Stimulated activated memory B cell treated with anti-CD40 and anti-IgM and Interleukin-4, amounts not matched to agents 10 μg/mL and 1 μg/mL and 100 μg/mL, for 72 hours (primary cell): ENCODE measurements at places on chromosomes 11 and 22.
A peak's percentile ranks its signal among the peaks of the same experiment; 100 is the strongest.

GRCh38 chr22:26124991-26125725 lies 44.1 kb upstream of the SEZ6L start:
- no peak for ATAC-seq

GRCh38 chr22:49776891-49777290 lies 50.8 kb downstream of the BRD1 start:
- ATAC-seq = no peak

DNA sequence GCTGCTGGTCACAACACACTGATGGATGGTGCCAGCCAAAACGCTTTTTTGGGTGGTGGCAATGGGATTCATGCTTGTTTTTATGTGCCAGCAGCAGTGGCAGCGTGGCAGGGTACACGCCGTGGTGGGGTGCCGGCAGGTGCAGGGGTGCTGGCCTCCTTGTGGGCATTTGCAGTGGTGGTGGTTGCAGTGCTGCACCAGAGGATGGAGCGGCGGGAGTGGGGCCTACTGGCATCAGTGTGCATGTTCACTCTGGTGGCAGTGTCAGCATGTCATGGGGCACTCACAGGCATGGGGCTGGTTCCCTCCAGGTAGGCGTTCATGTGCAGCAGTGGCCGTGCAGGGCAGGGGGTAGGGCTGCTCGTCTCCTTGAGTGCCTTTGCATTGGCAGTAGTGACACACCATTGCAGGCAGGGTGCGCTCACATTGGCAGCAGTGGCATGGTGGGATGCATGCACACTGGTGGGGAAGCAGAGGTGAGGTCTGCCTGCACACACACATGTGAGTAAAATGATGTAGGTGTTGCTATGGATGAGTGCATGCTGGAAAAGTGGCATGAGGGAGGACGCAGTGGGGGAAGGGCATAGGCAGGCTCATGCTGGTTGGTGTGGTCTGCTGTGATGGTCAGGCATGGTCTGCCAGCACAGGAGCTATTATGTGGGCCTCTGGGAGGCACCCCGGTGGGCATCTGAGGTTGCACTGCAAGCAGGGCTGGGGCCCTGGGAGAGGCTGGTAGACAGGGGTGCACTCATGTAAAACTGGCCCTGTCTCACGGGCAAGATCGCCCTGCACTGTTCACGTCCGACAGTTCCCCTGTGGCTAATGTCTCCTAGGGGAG lies 29.9 kb downstream of the CCDC15 start:
- ATAC-seq = no peak

GRCh38 chr11:8671193-8671612 lies 11.3 kb downstream of the TRIM66 start:
- no peak for ATAC-seq

- ATAC-seq = no peak
Observed at GRCh38 chr11:83272627-83273026, 13.5 kb downstream of the CCDC90B start.

DNA sequence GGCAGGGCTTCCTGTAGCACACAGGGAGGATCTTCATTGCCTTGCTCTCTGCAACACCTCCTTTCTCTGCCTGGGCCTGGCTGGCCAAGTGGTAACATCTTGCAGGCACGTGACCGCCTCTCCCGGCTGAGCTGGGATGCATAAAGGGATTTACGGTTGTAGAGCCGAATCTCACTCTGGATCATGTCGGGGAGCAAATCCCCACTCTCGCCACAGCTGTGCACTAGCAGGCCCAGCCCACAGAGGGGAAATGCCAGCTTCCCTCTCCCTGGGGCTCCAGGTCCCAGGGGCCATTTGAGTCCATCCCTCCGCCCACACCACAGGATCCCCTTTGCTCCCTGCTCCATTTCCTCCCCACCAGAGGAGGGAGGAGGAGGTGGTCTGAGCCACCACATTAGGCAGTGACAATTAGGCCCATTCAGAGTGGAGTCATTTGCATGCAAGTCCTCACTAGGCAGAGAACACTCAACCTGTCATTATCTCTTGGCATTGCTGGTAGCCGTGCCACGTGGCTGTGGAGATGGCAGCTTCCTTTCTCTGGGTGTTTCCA lies 196.7 kb downstream of the DSCAML1 start:
- ATAC-seq = no peak

DNA sequence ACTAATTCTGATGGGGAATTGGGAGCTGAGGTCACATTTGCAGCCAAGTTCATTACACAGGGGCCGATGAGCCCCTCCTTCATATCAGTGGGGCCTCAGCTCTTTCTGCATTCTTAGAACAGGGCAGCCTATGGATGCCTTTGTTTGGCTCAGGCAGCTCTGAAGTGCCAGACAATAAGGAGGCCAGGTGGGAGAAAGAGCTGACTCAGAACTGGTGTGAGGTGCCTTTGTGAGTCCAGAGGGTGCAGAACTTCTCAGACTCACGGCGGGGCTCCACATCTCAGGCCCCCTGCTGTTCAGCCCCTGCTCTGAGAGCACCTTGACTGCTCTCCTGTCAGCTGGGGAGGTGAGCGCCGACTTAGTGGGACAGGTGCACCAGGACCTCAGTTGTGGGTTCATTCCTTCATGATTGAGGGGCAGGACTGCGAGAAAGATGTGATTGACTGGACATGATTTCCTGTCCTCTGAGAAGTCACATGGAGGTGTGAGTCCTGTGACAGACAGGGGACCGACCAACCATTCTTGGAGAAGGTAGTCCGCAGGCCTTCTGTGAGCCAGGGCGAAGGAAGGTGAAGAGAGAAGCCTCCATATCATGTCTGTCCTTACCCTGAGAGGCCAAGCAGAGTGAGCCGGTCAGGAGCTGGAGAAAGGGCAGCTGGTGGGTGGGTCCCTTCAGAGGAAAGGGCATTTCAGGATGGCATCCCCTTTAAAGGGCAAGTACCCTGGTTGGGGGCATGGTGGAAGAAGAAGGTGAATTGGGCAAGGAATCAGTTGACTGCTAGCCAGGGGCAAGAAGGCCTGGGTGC lies 245.0 kb upstream of the TBCEL start:
- no peak for ATAC-seq

GRCh38 chr11:81967242-81967641 lies 766.4 kb downstream of the FAM181B start:
- ATAC-seq = no peak

DNA sequence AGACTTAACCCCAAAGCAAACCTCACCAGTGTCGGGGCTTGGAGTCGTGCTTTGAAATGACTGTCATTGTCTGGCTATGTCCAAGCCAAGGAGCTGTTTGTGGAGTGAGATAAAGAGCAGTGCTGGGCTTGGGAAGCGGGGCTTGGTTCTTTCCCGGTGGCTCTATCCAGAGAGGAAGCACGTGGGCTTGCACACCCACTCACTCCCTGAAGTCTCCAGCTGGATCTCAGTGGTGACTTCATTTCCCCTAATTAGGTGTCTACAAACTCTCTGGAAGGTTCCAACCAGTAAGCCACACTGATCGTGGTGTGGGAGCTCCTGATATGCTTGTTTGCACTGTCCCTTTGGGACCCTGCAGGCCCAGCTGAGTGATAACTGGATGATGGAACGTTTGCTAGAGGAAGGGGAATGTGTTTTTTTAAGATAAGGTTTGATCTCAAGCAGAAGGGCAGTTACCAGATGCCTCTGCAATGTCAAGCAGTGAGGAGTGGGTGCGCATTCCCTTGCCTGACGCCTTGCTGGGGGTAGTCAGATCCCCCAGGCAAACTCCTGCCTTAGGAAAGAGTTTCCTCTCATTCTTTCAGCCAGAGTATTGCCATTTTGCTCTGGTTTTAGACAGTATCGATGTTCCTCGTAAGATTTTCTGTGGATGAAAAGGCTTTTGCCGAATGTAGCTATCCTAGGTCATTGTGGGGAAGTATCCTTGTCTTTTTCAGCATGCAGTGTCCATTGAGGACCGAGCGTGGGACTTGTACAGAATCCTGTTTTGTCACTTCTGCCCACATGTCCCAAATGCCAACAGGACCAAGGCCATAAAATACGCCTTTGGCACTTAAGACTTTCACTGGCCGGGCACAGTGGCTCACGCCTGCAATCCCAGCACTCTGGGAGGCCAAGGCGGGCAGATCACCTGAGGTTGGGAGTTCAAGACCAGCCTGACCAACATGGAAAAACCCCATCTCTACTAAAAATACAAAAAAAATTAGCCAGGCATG lies 90.9 kb downstream of the MICAL2 start:
- ATAC-seq = no peak

GRCh38 chr11:111843661-111844060 lies 27.7 kb downstream of the ALG9 start:
- ATAC-seq = peak; percentile 57

GRCh38 chr22:38080850-38081635 lies 2.9 kb downstream of the SLC16A8 start:
- no peak for ATAC-seq

DNA sequence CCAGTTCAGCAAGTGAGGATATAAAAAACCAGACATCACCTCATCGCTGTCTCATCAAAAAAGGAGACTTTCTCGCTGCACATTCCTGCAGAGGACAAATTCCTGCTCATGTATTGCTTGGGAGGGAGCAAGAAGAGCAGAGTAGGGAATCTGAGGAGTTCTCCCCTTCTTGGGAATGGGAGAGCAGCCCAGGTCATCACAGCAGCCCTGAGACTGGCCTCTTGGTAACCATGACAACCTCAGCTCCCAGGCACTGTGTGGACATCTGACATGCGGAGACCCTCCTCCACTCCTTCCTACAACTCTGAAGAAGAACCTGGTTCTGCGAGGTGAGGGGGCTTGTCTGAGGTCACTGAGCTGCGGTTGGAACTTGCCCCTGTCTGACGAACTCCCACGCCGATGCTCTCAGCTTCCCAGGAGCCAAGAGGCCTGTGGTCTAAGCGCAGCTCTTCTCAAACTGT lies 17.9 kb downstream of the RFPL1 start:
- no peak for ATAC-seq

DNA sequence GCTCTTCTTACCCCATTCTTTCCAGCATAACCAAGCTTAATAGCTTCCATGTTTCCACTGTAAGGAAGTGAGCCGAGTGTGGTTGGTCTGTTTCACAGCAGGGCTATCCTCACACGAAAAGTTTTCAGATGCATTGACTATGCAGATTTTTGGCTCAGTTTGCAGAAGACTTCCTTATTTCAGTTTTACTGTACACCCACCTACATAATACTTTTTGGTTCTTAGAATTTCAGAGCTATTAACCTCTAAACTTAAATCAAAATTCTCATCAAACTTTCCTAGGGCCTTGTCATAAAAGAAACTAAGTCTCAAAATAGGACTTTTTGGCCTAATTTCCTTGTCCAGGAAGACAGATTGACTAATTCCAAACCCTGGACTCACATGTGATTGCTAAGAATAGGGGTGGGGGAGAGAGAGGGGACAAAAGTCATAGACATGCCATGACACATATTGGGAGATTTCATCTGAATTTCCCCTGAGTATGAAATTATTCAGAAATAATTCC lies 7.3 kb upstream of the EHF start:
- ATAC-seq = peak; percentile 90
